GM23248 (cell line): ENCODE measurements at places on chromosomes 7 and 10. TPM values are rescaled to one million over a fixed set of nuclear protein-coding genes. Genes with fewer than 3 reads are reported as not detected.

GRCh38 chr10:36608251-36608650 lies 517.1 kb upstream of the ANKRD30A start:
- H3K27ac ChIP-seq: no peak overlapping the region
- H3K36me3 ChIP-seq: no peaks in the 10 kb centered on the region
- H3K4me3 ChIP-seq: no peak overlapping the region
- peaks cover 20% of the 10 kb centered on the region for H3K4me1 ChIP-seq
- no peaks in the 10 kb centered on the region for H3K27me3 ChIP-seq
- peak; percentile 3 for DNase-seq

Gene MYL10
- total RNA-seq: not detected in 2 replicates

- H3K4me1 ChIP-seq: no peaks in the 10 kb centered on the region
- no peak overlapping the region for H3K4me3 ChIP-seq
- no peaks in the 10 kb centered on the region for H3K36me3 ChIP-seq
- H3K27me3 ChIP-seq: peaks cover 28% of the 10 kb centered on the region
- DNase-seq: no peak
- no peak overlapping the region for H3K27ac ChIP-seq
Observed at GRCh38 chr10:70584366-70584765, 18.2 kb downstream of the PRF1 start.

- H3K4me3 ChIP-seq: no peak overlapping the region
- peaks cover 31% of the 10 kb centered on the region; the same call in 1 of the 2 replicates for H3K36me3 ChIP-seq
- DNase-seq: peak; percentile 45
- peaks cover 36% of the 10 kb centered on the region for H3K4me1 ChIP-seq
Observed at GRCh38 chr10:33295851-33296250, 38.6 kb downstream of the NRP1 start.

Gene SDK1
- total RNA-seq: not detected in 2 replicates

DNA sequence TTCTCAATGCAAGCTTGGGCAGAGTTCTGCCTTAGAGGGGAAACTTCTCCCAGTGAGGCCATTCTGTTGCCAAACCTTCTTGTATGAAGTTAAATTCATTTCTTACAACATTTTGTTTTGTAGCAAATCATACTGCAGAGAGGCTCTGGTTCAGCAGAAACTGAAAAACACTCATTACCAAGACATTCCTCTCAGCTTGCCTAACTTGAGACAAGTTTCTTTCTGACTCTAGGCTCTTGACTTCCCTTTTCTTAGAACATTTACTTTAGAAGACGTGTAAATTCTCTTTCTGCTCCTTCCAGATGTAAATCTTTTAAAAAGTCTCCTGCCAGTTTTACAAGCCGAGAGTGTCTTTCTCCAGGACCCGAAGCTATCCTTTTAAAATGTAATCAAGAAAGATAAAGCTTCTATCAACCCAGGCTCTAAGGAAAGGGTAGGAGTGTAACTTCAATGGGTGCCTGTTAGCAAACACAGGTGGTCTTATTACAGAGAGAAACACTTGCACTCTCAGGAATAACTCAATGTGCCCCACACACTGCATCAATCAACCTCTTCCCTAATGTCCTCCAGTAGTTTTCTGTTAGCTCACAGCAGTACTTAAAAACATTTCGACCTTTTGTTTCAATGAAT lies 80.5 kb upstream of the TAS2R16 start:
- H3K36me3 ChIP-seq: no peaks in the 10 kb centered on the region
- H3K4me1 ChIP-seq: no peaks in the 10 kb centered on the region

Gene BICC1
- total RNA-seq: 80.5 and 86.8 TPM in 2 replicates

Gene TES
- 32.6 and 41.5 TPM in 2 replicates for total RNA-seq

Gene C7orf57
- not detected in 2 replicates for total RNA-seq

DNA sequence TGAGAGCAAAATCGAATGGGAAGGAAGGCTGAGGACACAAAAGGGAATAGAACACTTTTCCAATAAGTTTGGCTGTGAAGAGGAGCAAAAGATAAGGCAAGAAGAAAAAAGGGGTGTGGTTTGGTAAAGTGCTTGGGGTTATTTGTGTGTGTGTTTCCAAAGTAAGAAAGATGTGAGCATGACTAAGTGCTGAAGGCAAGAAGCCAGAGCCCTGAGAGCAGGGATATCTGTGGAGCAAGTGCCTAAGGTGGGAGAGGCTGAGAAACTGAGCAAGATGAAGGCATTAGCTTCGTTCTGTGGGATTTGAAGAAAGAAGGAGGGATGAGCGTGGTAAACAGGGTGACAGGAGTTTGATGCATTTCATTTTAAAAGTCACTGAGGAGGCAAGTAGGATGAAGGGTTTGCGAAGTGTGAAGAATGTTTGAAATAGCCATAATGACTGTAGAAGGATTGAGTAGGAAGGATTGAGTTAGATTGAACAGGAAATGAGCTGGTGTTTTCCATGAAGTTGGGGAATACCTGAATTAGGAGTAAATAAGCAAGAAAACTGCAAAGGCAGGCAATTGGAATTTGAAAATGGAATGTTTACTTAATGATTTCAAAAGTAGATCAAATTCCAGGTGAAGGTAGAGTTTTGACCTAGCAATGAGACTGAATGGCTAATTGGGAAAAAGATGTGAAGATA lies 19.9 kb upstream of the SP4 start:
- no peak overlapping the region for H3K27ac ChIP-seq
- H3K4me3 ChIP-seq: no peak overlapping the region
- DNase-seq: no peak
- no peaks in the 10 kb centered on the region; the same call in 1 of the 2 replicates for H3K27me3 ChIP-seq

- H3K36me3 ChIP-seq: no peaks in the 10 kb centered on the region
- no peak overlapping the region for H3K27ac ChIP-seq
- H3K4me1 ChIP-seq: peaks cover 29% of the 10 kb centered on the region
- no peak for DNase-seq
- no peak overlapping the region for H3K4me3 ChIP-seq
- H3K27me3 ChIP-seq: no peaks in the 10 kb centered on the region
Observed at GRCh38 chr7:46175221-46175620, 254.1 kb upstream of the IGFBP3 start.

- no peaks in the 10 kb centered on the region for H3K36me3 ChIP-seq
- DNase-seq: peak; percentile 97
- peak overlapping the region; percentile 60 for H3K4me3 ChIP-seq
- peak overlapping the region; percentile 82 for H3K27ac ChIP-seq
- no peaks in the 10 kb centered on the region for H3K27me3 ChIP-seq
Observed at GRCh38 chr10:4316161-4316810, 509.7 kb upstream of the AKR1E2 start.

GRCh38 chr10:113216102-113216501 lies 266.1 kb downstream of the TCF7L2 start:
- H3K27me3 ChIP-seq: no peaks in the 10 kb centered on the region
- H3K4me3 ChIP-seq: no peak overlapping the region
- H3K4me1 ChIP-seq: no peaks in the 10 kb centered on the region; the same call in 1 of the 2 replicates
- H3K36me3 ChIP-seq: no peaks in the 10 kb centered on the region

DNA sequence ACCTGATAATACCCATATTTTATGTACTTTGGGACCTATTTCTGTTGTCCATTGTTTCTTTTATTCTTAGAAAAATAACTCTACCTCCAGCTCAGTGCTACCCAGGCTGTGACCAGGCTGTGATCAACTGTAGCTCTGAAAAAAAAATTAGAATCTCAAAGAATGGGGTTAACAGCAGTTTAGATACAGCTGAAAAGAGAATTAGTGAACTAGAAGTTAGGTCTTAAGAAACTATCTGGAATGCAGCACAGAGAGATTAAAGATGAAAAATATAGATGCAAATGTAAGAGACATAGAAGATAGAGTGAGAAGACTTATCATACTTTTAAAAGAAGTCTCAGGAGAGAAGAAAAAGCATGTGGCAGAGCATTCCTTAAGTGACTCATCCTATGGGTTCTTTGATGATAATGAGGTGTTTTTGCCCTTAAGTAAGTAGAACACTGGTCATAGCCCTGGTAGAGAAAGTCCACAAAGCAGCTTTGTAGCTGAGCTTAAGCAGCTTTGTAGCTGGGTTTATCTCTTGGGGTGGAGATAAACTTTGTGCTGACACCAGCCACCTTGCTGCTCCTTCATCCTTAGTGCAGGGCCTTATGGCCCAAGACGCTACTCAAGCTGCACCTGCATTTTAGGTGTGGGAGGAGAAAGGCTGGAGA lies 27.3 kb upstream of the SFRP5 start:
- DNase-seq: no peak
- H3K4me1 ChIP-seq: no peaks in the 10 kb centered on the region
- H3K27ac ChIP-seq: no peak overlapping the region
- H3K4me3 ChIP-seq: no peak overlapping the region
- H3K27me3 ChIP-seq: peaks cover 25% of the 10 kb centered on the region

DNA sequence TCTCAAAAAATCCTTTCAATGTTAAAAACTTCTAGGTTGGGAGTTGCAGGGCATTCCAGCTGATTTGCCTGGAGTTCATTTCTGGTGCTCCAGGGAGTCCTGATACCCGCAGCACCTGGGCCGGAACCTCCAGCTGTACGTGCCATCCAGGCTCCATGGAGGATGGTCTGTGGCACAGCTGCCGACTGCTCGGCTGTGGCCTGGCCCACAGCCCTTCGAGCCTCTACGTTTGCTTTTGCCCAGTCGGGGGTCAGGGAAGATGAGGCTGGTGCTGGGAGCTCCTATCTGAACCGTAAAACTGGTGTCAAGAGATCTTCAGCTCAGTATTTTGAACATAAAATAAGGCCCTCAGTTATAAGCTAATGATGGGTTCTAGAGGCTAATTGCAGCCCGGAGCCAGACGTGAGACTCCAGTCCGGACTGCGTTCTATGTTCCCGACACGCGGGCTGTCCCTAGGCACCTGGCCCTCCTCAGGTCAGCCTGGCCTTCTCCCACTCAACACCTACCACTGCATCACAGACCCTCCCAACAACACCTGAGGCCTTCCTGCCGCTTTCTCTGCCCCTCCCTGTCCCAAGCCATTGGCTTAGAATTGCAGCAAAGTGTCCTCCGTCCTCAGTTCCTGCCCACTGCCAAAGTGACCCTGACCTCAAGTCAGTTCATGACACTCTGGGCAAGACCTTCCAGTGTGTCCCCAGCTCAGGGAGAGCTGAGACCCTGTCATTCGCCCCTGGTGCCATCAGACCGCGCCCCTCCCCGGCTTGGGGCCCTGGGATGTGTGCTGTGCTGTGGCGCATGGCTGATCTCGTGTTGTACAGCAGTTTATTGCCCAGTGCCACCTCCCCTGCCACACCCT lies 64.2 kb upstream of the DNAJB6 start:
- H3K4me3 ChIP-seq: no peak overlapping the region
- H3K4me1 ChIP-seq: peaks cover 33% of the 10 kb centered on the region
- 0 out of 2 replicates have a peak, but pooled peaks cover 6% of the 10 kb centered on the region for H3K36me3 ChIP-seq
- peak overlapping the region; percentile 81 for H3K27ac ChIP-seq
- H3K27me3 ChIP-seq: no peaks in the 10 kb centered on the region

DNA sequence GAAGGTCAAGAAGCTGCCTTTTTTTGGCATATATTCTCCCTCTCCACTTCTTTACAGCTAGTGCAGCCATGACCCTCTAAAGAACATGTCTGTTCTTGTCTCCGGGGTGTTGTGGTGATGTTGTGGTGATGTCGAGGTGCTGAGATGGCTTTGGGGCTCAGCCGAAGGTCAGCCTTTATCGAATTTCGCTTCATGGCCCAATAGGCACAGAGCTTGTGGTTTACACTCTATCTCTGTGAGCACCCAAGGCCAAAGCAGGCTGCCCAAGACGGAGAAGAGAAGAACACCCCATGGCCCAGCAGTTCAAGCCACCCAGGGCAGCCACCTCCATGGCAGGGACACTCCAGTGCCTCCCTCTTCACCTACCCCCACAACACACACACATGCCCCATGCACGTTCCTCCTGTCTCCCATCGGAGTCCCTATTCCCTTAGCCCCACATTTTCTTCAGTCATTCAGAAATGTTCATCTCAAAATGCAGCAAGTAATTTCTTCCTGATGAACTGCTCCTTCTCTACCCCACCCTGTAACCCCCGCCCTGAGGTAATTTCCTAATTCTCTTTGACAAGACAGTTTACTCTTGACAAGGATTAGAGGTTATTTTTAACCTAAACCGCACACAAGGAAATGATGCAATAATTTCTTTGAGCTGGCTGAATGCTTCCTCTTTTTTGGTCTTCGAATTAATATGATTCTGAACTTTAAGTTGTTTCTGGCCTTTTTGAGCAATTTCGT lies 18.6 kb upstream of the ADRB1 start:
- H3K27ac ChIP-seq: no peak overlapping the region
- peak; percentile 29 for DNase-seq
- peaks cover 26% of the 10 kb centered on the region for H3K4me1 ChIP-seq
- no peak overlapping the region for H3K4me3 ChIP-seq
- H3K27me3 ChIP-seq: peaks cover 12% of the 10 kb centered on the region

DNA sequence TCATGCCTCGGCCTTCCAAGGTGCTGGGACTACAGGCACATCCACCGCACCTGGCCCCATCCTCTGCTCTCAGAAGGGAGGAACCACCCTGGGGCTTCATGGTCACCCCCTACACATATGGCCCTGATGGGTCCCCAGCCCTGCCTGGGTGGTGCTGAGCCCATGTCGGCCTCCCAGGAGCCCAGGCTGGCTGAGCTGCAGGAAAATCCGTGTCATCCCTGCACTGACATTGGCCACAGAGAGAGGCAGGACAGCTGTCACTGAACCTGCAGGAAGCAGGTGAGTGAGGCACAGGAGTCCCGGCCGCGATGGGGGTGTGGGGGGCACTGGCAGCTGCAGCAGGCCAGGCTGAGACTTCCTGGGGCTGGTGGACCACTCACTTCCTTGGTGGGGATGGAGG lies 8.0 kb downstream of the GRIFIN start:
- H3K36me3 ChIP-seq: no peaks in the 10 kb centered on the region
- no peak for DNase-seq
- H3K4me3 ChIP-seq: no peak overlapping the region
- no peaks in the 10 kb centered on the region for H3K27me3 ChIP-seq
- H3K27ac ChIP-seq: no peak overlapping the region

GRCh38 chr10:131788386-131788785 lies 112.4 kb upstream of the PPP2R2D start:
- H3K36me3 ChIP-seq: no peaks in the 10 kb centered on the region
- H3K4me3 ChIP-seq: no peak overlapping the region
- no peaks in the 10 kb centered on the region for H3K4me1 ChIP-seq
- DNase-seq: no peak
- no peak overlapping the region for H3K27ac ChIP-seq
- no peaks in the 10 kb centered on the region for H3K27me3 ChIP-seq

- no peaks in the 10 kb centered on the region for H3K27me3 ChIP-seq
- no peak overlapping the region for H3K27ac ChIP-seq
- H3K4me1 ChIP-seq: 0 out of 2 replicates have a peak, but pooled peaks cover 4% of the 10 kb centered on the region
- peak overlapping the region; percentile 59 for H3K4me3 ChIP-seq
- no peaks in the 10 kb centered on the region for H3K36me3 ChIP-seq
Observed at GRCh38 chr7:99997545-99998137, 17.8 kb upstream of the ZKSCAN1 start.

- H3K27ac ChIP-seq: no peak overlapping the region
- no peak for DNase-seq
- no peaks in the 10 kb centered on the region for H3K27me3 ChIP-seq
- H3K36me3 ChIP-seq: no peaks in the 10 kb centered on the region
- H3K4me3 ChIP-seq: no peak overlapping the region
- H3K4me1 ChIP-seq: no peaks in the 10 kb centered on the region
Observed at GRCh38 chr10:2633630-2634029, 433.7 kb upstream of the PFKP start.

DNA sequence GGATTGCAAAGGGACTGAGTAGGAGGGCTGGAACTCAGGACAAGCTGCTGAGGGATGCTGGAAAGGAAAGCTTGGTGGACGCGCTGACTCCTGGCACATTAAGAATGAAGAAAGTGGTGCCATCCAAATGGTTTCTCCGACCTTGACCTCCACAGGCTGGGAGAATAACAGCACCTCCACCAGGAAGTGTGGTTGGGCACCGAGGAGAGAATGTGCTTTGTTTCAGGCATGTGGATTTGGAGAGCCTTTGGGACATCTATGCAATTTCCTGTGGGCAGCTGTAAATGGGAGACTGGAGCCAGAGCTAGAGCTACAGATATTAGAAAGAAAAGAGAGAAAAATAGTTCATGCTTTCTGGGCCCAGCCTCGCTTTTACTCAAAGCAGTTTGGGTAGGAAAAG lies 29.8 kb upstream of the HABP2 start:
- no peaks in the 10 kb centered on the region for H3K27me3 ChIP-seq
- H3K4me1 ChIP-seq: peaks cover 28% of the 10 kb centered on the region
- H3K4me3 ChIP-seq: no peak overlapping the region
- H3K27ac ChIP-seq: no peak overlapping the region
- H3K36me3 ChIP-seq: no peaks in the 10 kb centered on the region
- peak; percentile 14 for DNase-seq

Gene LRRD1
- not detected in 2 replicates for total RNA-seq
